Breast epithelium (tissue), 4 donors: ENCODE measurements at places on chromosomes 13 and 19.

DNA sequence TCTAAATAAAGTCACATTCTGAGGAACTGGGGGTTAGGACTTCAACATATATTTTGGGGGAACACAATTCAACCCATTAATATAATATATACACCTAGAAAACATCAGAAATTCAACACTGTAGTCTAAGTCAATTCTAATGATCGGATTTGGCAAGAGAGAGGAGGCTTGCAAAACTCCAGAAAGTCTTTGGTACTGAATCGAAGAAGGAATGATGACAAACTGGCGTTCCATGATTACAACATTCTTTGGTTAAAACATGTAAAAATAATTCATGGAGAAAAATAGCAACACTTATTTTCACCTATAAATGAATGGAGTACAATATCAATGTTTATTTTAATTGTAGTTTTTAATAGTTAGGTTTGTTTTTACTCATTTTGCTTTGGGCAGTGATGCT is 62.4 kb downstream of the MBNL2 start:
- DNase-seq = no peak

- no peak for DNase-seq
Measured at GRCh38 chr13:98175043-98175442, 2.0 kb downstream of the RNF113B start.

DNA sequence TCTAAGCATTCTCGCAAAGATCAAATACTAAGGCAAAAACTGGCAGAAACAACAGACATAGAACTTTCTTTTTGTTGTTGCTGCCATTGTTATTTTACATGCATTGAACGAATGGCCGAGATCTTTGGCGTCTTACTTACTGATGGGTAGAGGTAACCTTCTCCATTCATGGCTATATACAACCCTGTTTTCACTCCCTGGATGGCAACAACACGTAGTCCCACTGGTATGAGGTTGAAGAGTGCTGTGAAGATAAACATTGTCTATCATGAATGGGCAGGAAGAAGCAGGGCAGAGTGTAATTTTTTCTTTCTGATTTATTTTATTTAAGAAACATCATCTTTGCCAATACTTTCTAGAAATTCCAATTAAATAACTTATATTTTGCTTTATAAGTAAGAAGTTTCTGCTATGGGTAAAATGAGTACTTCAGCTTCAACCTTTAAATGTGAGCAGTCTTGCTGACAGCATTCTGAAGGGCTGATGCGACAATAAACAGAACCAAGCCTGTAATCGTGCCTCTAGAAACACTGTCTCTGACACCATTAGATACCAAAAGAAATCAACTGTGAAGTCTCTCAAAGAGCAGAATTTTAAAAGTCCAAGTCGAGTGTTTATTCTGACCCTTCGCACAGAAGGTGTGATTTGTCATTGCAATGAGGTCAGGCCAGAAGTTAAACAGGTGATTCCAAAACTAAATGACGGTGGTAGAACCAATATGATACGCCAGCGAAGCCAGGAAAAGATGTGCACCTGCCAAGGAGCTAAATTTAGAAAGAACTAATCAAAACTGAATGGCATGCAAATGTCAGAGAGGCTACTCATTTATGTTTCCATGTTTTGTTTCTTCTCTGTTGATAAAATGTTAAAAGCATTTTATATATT is 416.4 kb downstream of the ITGBL1 start:
- no peak for DNase-seq

DNA sequence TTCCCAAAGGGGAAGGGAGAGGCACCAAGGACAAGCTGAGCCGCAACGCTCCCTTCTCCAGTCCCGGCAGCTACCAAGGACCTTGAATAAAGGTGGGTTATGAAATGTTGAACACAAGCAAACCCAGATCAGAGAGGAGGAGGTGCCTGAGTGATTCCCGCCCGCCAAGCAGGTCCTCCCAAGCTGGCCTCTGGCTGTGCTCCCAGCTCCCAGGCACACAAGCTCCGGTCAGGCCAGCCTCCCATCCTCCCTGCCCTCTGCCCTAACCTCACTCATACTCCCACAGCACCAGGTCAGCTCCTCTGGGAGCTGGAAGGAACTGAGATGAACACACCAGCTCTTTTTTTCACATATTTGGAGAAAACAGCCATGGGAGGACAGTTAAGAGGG is 3.7 kb downstream of the NAPA start:
- no peak for DNase-seq

GRCh38 chr19:15161028-15161984 is 39.5 kb downstream of the NOTCH3 start:
- no peak for DNase-seq

- DNase-seq = no peak
Measured at GRCh38 chr13:33971562-33971819, 153.5 kb downstream of the RFC3 start.

DNA sequence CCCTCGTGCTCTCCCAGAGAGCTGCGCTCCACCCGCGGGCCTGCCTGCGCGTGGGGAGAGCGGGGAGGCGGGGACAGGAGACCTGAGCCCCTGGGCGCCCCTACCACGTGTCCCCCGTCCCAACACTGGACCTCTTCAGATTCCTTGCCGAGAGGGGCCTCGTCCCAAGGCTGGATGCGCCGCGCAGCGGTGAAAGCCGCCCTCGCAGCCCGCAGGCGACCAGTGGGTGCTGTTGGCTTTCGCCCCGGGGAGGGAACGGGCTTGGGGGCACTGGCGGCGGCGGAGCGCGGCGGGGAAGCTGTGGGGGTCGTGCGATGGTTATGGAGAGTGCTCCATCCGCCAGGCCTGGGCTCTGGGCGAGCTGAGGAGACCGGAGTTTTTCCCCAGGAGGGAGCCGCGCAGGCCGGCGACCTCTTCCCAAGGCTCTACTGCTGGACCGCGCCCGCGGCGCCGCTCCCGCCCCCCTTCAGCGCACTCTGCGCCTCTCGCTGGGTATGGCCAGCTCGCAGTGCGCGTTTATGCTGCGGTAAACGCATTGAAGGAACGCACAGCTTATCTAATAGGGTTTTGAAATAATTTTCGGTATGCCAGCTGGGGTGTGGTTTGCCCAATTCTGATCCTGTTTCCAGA is 17.2 kb upstream of the RNF17 start:
- no peak for DNase-seq

- no peak for DNase-seq
Measured at GRCh38 chr19:39411081-39411831, 1.2 kb upstream of the PLEKHG2 start.

DNA sequence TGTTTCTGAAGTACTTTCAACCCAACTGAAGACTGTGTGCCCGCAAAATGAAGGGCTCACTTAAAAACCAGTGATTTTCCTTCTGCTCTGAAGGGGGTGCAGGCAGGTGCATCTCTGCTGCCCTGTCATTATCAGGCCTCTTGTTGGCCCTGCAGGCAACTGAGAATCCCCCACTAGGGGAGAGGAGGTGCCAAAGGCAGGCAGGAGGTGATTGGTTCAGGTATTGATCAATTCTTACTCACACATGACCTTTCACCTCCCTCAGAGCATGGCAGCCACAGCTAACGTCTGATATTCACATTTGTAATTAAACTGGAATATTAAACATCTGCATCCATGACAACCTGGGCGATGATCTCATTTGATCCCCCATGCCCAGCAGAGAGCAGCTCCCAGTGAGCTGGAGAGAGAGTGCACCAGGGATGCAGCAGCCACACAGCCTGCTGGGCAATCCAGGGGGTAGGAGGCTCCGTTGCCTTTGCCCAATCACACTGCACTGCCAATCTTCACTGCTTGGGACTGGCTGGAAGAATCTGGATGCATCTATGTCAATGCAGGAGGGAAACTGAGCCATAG is 267.9 kb upstream of the TSHZ3 start:
- no peak for DNase-seq
